ENCODE measurements at places on chromosomes 12 and 14.

- DNase-seq = no peak
Observed at GRCh38 chr14:71665157-71665556, 267.1 kb upstream of the RGS6 start.

- DNase-seq = no peak
Observed at GRCh38 chr14:68000511-68000910, 180.9 kb downstream of the RAD51B start.

DNA sequence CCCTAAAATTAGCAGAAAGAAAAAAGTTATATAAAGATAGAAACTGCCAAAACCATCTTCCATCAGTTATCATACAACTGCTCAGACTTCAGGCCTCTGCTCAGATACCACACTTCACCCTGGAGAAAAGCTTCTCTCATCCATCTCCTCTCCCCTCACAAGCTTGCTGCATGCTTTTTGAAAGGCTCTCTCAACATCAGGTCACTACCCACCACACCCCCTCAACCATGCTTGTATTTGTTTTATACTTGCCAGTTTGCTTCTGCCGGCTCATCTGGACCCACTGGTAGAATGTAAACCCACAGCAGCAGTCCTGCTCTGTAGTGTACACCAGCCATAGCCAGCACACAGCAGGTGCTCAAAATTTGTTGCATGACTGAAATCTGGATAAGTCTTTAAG is 8.8 kb downstream of the PPP1CC start:
- DNase-seq = no peak

DNA sequence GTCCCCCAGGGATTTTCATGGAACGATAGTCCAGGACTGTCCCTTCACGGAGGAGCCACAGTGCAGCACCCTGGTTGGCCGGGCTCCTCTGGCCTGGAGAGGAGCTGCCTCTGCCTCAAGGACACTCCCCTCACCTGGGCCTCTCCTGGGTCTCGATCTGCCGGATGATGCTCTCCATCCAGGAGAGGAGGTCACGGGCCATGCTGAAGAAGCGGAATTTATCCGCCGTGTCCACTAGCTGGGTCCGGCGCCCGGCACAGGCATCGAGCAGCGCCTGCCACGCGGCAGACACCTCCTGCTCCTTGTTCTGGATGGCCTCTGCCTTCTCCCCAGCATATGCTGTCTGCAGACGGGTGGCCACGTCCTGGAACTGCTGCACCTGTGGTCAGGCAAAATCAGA is 66.5 kb downstream of the PLEKHG3 start:
- no peak for DNase-seq

DNA sequence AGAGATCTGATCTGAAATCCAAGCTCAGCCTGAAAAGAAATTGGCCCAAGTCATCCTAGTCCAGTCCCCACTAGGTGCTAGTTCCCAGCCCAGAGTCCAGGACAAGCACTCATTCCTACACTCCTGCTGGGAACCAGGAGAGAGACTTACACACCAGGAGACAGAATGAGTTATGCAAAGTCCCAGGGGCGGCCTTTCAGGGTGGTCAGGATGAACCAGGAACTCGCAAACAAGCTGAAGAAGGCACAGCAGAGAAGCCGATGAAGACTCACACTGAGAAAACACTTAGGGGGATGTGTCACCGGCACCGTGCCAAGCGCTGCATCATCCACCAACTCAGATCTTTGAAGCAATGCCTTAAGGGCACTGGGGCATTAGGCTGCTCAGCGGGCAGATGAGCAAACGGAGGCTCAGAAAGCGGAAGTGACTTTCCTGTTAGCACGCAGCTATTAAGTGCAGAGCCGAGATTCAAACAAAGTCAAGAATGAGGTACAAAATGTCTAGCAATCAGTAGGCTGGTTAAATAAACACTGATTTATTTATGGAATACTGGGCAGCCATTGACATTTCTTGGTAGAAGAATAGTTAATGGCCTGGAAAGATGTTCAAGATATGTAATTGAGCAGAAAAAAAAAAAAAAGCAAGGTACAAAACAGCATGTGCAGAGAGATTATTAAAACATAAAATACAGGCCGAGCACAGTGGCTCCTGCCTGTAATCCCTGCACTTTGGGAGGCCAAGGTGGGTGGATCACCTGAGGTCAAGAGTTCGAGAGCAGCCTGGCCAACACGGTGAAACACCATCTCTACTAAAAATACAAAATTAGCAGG is 78.7 kb downstream of the LRRC74A start:
- DNase-seq = no peak

GRCh38 chr14:55416866-55417265 is 5.2 kb upstream of the ATG14 start:
- DNase-seq = no peak

DNA sequence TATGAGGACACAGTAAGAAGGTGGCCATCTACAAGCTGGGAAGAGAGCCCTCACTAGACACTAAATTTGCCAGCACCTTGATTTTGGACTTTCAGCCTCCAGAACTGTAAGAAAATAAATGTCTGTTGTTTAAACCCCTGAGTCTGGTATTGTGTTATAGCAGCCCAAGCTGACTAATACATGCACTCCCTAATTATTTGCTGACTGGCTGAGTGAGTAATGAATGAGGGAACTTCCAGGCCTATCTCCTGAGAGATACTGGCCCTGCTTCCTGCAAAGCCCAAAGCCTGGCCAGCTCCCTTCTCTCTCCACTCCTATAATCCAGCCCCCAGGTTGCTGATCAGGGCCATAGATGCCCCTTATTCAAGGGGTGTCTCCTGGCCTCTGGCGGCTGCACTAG is 120.0 kb upstream of the NOS1 start:
- DNase-seq = no peak

DNA sequence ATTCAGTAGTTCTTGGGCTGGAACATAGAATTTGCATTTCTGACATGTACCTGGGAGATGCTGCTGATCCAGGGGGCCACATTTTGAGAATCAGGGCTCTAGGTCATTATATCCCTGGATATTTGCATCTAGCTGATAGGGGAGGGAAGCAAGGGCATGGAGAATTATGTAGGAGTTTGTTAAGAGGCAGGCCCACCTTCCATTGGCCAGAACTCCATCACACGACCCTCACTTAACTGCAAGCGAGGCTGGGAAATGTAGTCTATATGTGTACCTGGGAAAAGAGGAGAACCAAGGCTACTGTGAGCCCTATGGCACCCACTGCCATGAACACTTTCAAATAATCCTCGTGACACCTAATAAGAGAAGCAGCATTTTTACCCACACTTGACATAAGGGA is 657.6 kb downstream of the MED13L start:
- DNase-seq = no peak

GRCh38 chr12:69666798-69667197 is 32.3 kb downstream of the BEST3 start:
- no peak for DNase-seq
